ENCODE measurements at places on chromosomes 2 and 18. TPM values are rescaled to one million over a fixed set of nuclear protein-coding genes. Genes with fewer than 3 reads are reported as not detected.

- no peak for DNase-seq
These were observed 410.0 kb upstream of the TNP1 start for GRCh38 chr2:217269701-217270484.

FBXO36 gene
- total RNA-seq = 1.1 TPM

CXXC1 gene
- total RNA-seq = 42.6 TPM

GRCh38 chr18:43422518-43422917 lies 145.2 kb upstream of the SYT4 start:
- no peak for DNase-seq

- no peak for DNase-seq
These were observed 3.3 kb upstream of the TCF7L1 start for GRCh38 chr2:85129861-85130260.

DNA sequence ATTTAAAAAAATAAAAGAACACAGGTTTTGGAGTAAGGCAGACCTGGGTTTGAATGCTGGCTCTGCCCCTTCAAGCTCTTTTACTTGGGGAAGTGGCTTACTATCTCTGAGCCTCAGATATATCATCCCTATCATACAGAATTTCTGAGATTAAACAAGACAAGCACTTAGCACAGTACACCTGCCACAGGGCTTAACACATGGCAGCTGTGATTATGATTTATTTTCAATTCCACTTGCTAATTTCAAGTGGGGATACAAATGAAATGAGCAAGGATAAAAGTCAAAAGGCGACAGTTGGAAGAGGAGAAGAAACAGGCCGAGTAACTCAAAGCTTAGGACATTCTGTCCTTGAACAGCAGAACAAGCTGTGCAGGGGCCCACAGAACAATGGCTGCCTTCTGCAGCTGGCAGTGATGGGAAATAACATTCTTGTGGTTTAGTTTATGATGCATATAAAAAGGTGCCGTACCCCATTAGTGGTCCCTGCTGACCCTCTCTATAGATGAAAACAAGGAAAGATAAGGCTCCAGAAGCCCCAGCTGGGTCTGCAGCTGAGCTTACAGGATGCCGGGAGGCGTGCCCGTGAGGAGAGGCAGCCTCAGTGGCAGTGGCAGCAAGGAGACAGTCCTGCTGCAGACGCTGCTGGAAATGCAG lies 45.3 kb downstream of the KIF3C start:
- no peak for DNase-seq

CNGA3 gene
- not detected for total RNA-seq

SERPINB7 gene
- 0.36 TPM for total RNA-seq

- no peak for DNase-seq
These were observed 24.9 kb upstream of the COL5A2 start for GRCh38 chr2:189204322-189204941.

RIOK3 gene
- total RNA-seq = 59.4 TPM

PELI1 gene
- 32.5 TPM for total RNA-seq

GRCh38 chr2:164625378-164625971 lies 4.2 kb upstream of the GRB14 start:
- no peak for DNase-seq

DNA sequence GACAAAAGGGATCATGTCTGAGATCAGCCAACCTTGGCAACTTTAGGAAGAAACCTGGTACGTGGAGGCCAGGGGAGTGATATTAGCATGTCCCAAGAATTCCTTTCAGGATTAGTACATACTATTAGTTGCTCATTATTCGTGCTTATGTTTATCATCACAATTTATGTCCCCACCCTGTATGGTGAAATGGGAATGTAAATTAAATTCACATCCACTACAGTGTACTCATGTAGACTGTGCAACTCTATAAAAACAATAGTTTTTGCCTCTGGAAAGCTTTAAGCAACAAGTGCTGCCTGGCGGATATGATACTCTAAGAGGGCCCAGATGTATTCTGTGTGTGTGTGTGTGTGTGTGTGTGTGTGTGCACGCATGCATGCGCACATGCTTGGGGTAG lies 110.7 kb downstream of the GALNT14 start:
- no peak for DNase-seq

- DNase-seq = peak; percentile 41
These were observed 253.8 kb downstream of the TGIF1 start for GRCh38 chr18:3703732-3704176.

DNA sequence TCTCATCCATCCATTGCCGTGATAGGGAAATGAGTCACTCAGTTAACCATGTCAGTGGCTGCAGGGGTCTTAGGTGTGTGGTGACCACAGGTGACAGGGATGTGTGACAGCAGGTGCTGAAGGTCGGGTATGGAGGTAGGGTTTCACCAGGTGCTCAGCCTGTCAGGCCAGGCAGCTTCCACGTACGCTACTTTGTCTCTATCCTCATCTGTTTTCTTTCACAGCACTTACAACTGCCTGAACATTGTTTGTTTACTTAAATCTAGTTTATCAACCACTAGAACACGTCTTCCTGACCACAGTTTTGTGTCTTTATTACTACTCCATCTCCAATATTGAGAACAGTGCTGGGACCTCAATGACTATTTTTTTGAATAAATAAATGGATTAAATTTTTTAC lies 11.4 kb upstream of the UXS1 start:
- DNase-seq = no peak

DNA sequence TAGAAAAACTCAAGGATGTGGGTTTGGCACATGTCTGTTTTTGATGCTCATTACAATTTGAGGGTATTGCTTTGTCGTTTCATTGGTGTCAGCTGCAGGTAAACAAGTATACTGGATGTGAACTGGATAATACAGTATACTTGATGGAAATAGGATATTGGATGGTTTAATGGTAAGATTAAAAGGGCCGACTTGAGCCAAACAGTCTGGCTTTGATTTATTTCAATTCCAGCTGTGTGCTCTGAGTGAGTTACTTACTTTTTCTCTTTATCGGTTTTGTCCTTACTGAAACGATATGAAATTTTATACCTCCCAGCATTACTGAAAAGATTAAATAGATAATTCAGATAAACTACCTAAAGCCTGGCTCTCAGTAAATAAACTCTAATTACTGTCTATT lies 227.6 kb downstream of the ASXL3 start:
- no peak for DNase-seq

DNA sequence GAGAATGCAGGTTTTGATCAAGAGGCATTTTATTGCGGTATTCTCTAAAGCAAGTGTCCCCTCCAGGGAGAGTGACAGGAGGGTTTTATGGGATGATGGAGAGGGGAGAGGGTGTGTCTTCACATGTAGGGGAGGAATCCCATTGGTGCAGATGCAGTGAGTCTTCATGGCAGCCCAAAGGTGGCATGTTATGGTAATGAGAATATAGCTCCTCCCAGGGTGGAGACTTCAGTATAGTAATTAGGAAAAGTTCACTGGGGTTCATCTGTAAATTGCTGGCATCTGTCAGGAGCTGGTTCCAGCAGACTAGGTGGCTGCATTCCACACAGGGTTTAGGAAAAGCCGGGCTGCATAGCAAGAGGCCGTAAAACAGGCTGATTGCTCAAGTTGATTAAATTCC lies 230.7 kb upstream of the CCDC68 start:
- DNase-seq = no peak

CHRNG gene
- not detected for total RNA-seq

IL36B gene
- total RNA-seq = not detected

TMEM131 gene
- total RNA-seq = 24.1 TPM

DNA sequence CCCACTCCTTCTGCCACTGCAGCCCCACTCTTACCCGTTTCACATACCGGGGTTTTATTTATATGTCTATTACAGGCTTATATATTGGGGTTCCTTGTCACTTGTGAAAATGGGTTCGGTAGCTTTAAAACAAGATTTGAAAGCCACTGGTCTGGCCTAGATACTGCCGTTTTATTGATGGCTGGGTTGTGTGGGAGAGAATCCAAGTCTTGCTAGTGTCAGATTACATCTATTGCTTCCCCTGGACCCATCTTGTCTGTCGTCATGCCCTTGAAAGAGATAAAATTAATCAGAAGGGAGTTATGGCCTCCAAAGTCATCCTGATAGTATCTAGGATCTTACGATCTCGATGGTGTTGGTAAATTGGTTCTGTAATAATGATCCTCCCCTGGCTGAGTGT lies 79.4 kb downstream of the EIPR1 start:
- no peak for DNase-seq

MYO1B gene
- total RNA-seq = 118 TPM

PPIG gene
- total RNA-seq = 30.2 TPM

- DNase-seq = no peak
These were observed 112.6 kb downstream of the CERS6 start for GRCh38 chr2:168568476-168569267.

- DNase-seq = no peak
These were observed 252.9 kb downstream of the ATAD2B start for GRCh38 chr2:23673830-23674679.

DNA sequence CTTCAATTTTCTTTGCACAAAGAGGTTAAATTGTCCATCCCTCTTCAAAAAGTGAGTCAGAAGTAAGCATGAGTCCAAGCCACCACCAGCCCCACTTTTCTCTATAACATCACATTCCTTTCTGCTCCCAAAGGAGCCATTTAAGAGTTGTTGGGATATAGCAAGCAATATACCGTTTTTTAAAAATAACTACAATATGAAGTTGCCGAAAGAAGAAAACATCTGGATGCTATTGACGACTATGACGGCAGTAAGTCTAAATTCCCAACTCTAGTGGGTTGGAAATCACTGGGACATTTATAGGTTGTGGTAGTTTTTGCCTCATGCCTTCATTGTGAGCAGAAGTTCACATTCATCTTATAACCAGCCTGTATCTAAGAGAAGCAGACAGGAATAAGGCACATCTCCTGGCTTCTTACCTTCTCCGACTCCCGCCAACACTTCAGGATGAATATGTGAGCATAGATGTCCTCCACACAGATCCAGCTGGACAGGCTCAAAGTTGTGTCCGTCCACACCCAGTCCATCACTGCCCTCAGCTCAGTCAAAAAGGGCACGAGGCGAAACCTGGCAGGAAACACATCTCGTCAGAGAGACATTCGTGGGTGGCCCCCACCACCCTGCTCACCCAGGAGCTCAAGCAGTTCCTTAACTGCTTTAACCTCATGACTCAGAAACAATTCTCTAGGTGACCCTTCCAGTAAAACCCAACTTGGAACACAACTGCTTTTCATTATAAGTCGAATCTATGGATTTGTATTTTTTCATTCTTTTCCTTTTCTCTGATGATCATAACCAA lies 163.6 kb downstream of the NAPG start:
- no peak for DNase-seq

CREB1 gene
- 43.7 TPM for total RNA-seq

DNA sequence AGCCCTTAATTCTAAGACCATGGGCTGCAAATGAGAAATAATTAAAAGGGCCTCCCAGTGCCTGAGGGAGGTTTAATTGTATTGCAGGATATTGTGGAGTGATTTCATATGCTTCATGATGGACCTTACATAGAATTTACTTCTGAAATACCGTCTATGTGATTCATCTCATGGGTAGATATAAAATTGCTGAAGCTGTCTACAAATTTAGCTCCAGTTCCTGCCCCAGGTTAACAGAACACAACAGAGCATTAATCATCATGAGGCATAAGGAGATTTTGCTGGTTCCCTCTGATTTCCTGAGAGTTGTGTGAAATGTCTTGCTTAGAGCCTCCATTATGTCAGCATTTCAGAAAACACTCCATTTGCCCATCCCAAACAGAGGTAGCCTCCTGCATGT lies 770 bp downstream of the UPP2 start:
- no peak for DNase-seq

OST4 gene
- total RNA-seq = 324 TPM

- DNase-seq = no peak
These were observed 34.8 kb upstream of the SPATA3 start for GRCh38 chr2:230961091-230961491.

DNA sequence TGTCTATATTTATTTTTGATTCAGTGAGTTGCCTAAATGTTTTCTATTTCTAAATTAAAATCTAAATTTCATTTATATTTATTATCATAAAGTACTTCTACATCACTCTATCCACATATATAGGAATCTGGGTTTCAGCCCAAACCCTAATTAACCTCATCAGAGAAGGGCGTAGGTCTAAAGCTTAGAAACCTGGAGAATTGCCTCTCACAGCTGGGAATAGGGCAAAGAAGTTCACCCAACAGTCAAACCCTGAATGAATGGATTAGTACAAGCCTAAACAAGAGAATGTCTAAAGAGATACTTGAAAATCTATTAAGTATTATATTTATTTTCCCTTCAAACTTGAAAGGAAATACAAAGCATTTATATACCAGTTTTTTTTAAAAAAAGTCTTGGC lies 26.2 kb downstream of the TFPI start:
- no peak for DNase-seq

- DNase-seq = no peak
These were observed 51.3 kb downstream of the ACSL3 start for GRCh38 chr2:222912117-222912516.

GRCh38 chr18:24992491-24992890 lies 359.5 kb downstream of the ZNF521 start:
- DNase-seq = no peak

GRCh38 chr2:195622966-195623365 lies 34.1 kb upstream of the SLC39A10 start:
- DNase-seq = no peak

GRCh38 chr2:113370478-113371091 lies 66.9 kb upstream of the ZNG1B start:
- no peak for DNase-seq

DNA sequence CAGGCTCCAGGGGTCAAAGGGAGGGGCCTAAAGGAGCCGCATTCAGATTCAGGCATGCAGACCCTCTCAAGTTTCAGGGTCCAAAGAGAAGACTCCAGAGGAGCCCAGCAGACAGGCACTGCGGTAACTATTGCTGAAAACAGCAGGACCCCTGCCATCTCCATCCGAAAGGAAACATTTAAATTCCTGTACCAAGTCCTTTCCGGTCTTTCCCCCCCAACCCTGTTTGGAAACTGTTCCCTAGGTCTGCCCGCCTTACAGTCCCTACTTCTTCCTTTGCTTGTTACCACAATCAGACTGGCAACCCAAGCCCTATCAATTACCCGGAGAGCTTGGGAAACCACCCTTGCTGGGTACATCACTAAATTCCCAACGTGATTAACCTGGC lies 82.0 kb downstream of the DNMT3A start:
- DNase-seq = no peak

DNA sequence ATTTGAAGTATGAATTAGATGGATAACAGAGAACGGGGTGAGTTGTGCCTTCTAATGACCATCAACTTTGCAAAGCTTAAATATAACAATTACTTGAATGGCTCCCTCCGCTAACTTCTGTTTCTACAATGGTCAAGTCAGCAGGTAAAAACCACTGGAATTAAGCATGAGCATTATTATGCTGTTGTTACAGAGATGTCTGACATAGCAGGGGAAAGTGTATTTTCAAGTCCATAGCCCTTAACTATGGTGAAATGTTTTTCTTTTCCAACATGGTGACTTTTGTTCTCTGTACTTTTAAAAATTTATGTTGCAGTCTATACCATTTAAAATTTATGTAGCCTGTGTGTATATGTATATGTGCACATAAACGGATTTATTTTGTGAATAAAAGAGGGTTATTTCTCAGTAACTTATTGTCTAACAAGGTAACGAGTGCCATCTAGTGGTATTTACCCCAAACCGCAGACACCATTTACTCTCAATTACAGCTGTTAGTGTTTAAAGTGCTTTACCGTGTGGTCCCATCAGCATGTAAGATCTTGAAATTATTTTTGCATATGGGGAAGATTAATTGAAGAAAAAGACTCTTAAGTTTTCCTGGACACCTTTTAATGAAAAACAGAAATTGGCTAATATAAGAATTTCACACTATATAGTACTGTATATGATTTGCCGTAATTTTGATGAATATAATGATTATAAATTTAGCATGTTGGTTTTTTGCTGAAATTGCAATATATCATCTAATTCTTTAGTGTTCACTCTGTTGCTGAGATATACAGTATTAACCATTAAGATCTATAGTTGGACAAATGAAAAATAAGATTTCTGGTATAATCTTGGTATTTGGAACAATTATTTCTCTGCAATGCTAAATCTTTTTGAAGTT lies 78.2 kb downstream of the UBE2E3 start:
- no peak for DNase-seq

PXDN gene
- 81.2 TPM for total RNA-seq
